Neural crest cell (in vitro differentiated cells): ENCODE measurements at places on chromosomes 12 and 14. TPM values are rescaled to one million over a fixed set of nuclear protein-coding genes. Genes with fewer than 3 reads are reported as not detected.

DNA sequence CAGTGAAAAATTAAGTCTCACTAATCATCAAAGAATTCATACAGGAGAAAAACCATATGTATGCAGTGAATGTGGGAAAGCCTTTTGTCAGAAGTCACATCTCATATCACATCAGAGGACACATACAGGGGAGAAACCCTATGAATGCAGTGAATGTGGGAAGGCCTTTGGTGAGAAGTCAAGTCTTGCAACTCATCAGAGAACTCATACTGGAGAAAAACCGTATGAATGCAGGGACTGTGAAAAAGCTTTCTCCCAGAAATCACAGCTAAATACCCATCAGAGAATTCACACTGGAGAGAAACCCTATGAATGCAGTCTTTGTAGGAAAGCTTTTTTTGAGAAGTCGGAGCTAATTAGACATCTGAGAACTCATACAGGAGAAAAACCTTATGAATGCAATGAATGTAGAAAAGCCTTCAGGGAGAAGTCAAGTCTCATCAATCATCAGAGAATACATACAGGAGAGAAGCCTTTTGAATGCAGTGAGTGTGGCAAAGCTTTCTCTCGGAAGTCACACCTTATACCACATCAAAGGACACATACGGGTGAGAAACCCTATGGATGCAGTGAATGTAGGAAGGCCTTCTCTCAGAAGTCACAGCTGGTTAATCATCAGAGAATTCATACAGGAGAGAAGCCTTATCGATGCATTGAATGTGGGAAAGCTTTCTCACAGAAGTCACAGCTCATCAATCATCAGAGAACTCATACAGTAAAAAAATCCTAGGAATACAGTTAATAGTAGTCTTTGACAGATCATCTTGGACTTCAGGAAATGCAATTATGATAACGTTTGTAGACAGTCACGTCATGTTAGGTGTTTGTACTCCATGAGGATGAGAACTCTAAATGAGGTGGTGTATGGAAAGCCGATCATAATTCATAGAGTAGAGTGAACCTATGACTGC lies 21.1 kb downstream of the ZNF84 start:
- peaks cover 18% of the 10 kb centered on the region for H3K27me3 ChIP-seq
- H3K4me1 ChIP-seq = no peaks in the 10 kb centered on the region
- peaks cover 74% of the 10 kb centered on the region for H3K36me3 ChIP-seq
- DNase-seq = no peak

- peak overlapping the region; percentile 47 for H3K27ac ChIP-seq
- H3K4me1 ChIP-seq = no peaks in the 10 kb centered on the region
- DNase-seq = no peak
- no peak overlapping the region for H3K4me3 ChIP-seq
- no peaks in the 10 kb centered on the region for H3K36me3 ChIP-seq
Observed at GRCh38 chr12:95805864-95806671, 15.5 kb upstream of the NTN4 start.

DNA sequence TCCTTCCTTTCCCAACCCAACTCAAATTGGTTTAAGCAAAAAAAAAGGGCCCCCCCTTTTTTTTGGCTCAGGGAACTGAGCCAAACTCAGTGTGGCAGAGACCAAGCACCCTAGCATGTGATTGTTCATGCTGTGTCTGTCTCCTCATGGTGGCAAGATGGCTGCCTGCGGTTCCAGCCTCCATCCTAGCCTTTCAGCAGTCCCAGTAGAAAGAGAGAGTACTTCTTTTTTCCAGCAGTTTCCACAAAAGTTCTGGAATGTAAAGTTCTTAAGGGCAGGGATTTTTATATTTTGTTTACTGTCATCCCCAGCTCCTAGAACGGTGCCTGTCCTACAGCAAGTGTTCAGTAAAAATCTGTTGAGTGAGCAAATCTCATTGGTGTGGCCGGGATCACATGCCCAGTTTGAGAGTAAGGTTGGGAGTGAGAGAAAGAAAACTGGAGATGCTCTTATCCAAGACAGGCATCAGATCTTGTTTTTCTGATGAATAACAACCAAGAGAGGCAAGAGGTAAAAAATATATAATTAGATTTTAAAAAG lies 22.4 kb downstream of the CHST11 start:
- peaks cover 10% of the 10 kb centered on the region for H3K36me3 ChIP-seq
- H3K27ac ChIP-seq = no peak overlapping the region
- peaks cover 17% of the 10 kb centered on the region for H3K27me3 ChIP-seq
- H3K4me1 ChIP-seq = peaks cover 10% of the 10 kb centered on the region
- no peak overlapping the region for H3K4me3 ChIP-seq

DNA sequence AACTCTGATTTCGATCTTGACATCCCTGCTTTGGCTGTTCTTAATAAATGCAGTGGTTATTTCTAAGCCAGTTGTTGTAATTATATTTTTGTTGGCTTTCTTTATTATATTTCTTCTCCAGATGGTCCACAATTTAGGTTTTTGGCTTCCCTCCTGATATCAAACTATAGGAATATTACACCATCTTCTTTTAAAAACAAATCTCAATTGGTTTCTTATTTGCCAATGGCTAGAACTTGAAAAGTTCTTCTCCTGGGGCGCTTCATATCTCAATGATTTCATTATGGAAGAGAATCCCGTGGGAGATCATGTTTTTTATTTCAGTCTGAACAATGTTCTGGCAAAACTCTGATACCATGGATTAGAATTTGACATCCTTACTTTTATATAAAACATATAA lies 292.3 kb downstream of the FLRT2 start:
- DNase-seq = no peak
- no peaks in the 10 kb centered on the region for H3K4me1 ChIP-seq
- H3K27me3 ChIP-seq = no peaks in the 10 kb centered on the region
- no peak overlapping the region for H3K4me3 ChIP-seq
- no peaks in the 10 kb centered on the region for H3K36me3 ChIP-seq

GRCh38 chr12:1984759-1985158 lies 19.5 kb downstream of the DCP1B start:
- no peak overlapping the region for H3K4me3 ChIP-seq
- H3K36me3 ChIP-seq = peaks cover 60% of the 10 kb centered on the region
- H3K27me3 ChIP-seq = no peaks in the 10 kb centered on the region
- no peaks in the 10 kb centered on the region for H3K4me1 ChIP-seq
- no peak overlapping the region for H3K27ac ChIP-seq

DNA sequence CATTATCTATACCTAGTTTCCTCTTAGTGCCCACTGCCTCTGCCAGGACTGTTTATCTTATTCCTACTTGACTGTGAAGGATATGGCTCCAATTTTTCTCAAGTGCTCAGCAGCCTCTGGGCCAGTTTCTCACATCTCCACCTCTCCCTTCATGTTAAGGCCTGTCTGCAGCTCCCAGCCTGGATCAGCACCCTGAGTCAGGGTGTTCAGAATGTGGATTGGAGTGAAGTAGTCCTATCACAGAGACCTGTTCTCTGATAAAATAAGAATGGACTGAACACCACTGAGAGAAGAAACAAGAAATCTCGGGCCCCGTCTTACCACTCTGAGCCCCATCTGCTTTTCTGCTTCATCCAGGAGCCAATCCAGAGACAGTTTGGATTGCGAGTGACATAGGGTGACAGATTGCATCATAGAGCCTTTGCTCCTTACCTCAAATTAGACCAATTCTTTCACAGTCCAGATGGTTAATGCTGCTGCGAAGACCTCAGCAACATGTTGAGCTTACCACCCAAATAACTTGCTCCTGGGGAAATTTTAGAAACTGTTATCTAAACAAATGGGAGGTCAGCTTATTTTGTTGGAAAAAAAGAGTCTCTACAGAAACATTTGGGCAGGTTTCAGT lies 473.1 kb downstream of the PDZRN4 start:
- DNase-seq = no peak
- H3K4me1 ChIP-seq = no peaks in the 10 kb centered on the region
- H3K27ac ChIP-seq = no peak overlapping the region
- H3K27me3 ChIP-seq = no peaks in the 10 kb centered on the region

Gene SAMD15
- 4.3 and 7.8 TPM in 2 replicates for total RNA-seq

DNA sequence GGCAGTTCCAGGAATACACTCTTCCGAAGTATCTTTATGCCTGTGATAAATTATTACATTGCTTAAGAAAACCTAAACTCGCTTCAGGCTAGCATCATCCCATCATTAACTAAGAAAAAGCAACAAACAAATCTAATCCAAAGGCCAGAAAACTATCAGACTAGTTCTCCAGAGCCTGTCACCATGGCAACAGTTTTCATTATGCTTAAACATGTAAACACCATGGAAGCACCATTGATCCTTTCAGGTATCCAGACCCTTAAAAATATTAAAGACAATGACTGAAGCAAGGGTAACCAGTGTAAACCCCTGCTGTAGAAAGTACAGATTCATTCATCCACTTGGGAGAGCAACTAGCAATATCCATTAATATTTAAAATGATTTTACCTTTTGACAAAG lies 9.8 kb downstream of the DAD1 start:
- H3K36me3 ChIP-seq = peaks cover 5% of the 10 kb centered on the region
- H3K27ac ChIP-seq = no peak overlapping the region
- H3K4me1 ChIP-seq = peaks cover 14% of the 10 kb centered on the region
- no peak for DNase-seq

DNA sequence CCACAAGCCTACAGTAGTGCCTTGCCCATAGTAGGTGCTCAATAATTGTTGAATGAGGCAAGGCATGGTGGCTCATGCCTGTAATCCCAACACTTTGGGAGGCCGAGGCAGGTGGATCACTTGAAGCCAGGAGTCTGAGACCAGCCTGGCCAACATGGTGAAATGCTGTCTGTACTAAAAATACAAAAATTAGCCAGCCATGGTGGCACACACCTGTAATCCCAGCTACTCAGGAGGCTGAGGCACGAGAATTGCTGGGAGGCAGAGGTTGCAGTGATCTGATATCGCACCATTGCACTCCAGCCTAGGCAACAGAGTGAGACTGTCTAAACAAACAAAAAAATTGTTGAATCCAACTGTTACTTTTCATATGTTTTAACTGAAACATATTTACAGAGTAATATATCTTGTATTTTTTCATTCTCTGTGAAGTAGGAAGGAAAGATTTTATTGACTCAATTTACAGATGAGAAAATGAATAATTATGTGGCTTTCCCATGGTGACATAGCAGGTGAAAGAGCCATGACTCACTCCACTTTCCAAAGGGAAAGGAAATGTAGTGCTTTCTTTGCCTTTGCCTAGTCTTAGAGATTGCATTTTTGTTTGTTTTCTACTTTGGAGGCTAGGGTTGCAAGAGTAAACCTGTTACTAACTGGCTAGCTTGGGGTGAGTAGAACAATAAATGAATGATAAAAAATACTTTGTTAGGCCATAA lies 95.4 kb upstream of the SLC38A4 start:
- H3K27me3 ChIP-seq = no peaks in the 10 kb centered on the region
- no peak for DNase-seq
- no peaks in the 10 kb centered on the region for H3K4me1 ChIP-seq
- no peak overlapping the region for H3K27ac ChIP-seq
- H3K36me3 ChIP-seq = no peaks in the 10 kb centered on the region

Gene OR4Q3
- not detected in 2 replicates for total RNA-seq

GRCh38 chr14:98721061-98721460 lies 550.9 kb downstream of the BCL11B start:
- DNase-seq = no peak
- H3K27ac ChIP-seq = no peak overlapping the region
- no peaks in the 10 kb centered on the region for H3K36me3 ChIP-seq
- H3K27me3 ChIP-seq = peaks cover 15% of the 10 kb centered on the region

Gene RNF212B
- not detected in 2 replicates for total RNA-seq

- peak; percentile 36 for DNase-seq
- peaks cover 60% of the 10 kb centered on the region for H3K4me1 ChIP-seq
- no peak overlapping the region for H3K27ac ChIP-seq
- H3K27me3 ChIP-seq = no peaks in the 10 kb centered on the region
Observed at GRCh38 chr12:116123451-116124258, 153.8 kb downstream of the MED13L start.

Gene EML5
- 1.3 TPM in 2 replicates for total RNA-seq

- no peak overlapping the region for H3K27ac ChIP-seq
- no peaks in the 10 kb centered on the region for H3K27me3 ChIP-seq
- H3K4me3 ChIP-seq = no peak overlapping the region
- H3K4me1 ChIP-seq = no peaks in the 10 kb centered on the region
- peaks cover 15% of the 10 kb centered on the region for H3K36me3 ChIP-seq
Observed at GRCh38 chr14:47626151-47627035, 49.0 kb downstream of the MDGA2 start.

GRCh38 chr12:22576473-22576872 lies 32.1 kb upstream of the C2CD5 start:
- H3K4me1 ChIP-seq = no peaks in the 10 kb centered on the region
- no peak overlapping the region for H3K4me3 ChIP-seq
- DNase-seq = no peak
- no peak overlapping the region for H3K27ac ChIP-seq
- no peaks in the 10 kb centered on the region for H3K36me3 ChIP-seq

DNA sequence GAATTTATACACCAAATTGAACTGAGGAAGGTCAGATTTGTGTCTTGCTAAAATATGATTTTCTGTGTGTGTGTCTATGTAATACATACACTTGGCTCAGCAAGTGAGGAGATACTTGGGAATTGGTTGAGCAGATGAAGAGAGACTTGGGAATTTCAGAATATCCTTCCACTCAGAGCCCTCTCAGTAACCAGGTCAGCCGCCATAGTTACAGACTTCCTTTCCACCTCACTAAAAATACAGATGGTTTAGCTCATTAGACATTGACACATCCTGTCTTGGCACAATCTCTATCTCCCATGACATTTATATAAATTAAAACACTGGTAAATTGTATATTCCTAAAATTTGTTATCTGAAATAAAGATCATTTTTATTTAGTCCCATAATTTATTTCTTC lies 15.9 kb downstream of the PIK3C2G start:
- H3K4me1 ChIP-seq = peaks cover 8% of the 10 kb centered on the region
- H3K4me3 ChIP-seq = no peak overlapping the region
- no peak for DNase-seq
- no peak overlapping the region for H3K27ac ChIP-seq
- no peaks in the 10 kb centered on the region for H3K27me3 ChIP-seq

DNA sequence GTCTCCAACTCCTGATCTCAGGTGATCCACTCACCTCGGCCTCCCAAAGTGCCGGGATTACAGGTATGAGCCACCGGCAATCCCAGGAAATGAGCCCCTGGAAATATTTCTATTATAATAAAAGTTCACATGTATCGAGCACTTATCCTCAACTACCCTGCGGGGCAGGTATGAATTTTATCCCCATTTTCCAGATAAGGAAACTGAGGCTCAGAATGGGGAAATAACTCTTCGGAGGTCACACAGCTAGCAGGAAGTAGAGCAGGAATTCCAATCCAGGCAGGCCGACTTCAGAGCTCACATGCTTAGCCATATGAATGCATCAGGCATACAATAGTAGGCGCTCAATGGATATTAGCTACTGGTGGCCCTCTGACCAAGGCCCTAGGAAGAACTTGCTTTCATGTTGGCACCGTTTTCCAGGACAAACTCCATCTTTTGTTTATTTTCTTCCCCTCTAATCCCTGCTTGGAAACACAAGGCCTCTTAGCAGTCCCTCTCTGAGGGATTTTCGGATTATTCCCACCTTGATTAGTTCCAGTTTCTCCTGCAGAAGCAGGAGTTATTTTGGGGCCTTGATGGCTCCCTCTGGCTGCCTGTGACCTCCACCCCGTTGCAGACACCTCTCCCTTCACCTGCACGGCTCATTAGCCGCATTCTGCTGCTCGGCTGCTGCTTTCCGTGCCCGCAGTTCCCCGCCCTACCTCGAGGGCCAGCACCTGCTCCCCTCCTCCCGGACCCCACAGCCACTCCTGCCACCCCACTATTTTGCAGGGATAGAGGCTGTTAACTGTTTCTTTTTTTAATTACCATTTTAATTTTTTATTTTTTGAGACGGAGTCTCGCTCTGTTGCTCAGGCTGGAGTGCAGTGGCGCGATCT lies 18.7 kb upstream of the POP5 start:
- no peak overlapping the region for H3K4me3 ChIP-seq
- no peaks in the 10 kb centered on the region for H3K4me1 ChIP-seq
- DNase-seq = no peak
- no peak overlapping the region for H3K27ac ChIP-seq
